Dermis lymphatic vessel endothelial cell (primary cell): ENCODE measurements at places on chromosomes 12 and 14. TPM values are rescaled to one million over a fixed set of nuclear protein-coding genes. Genes with fewer than 3 reads are reported as not detected.

DEGS2 gene
- 0.11 and 0.26 TPM in 2 replicates for total RNA-seq

HOXC12 gene
- under 0.01 TPM in 1 of 2 replicates, not detected in the other for total RNA-seq

ZFHX2 gene
- total RNA-seq, result 0.09 and 0.11 TPM in 2 replicates

CYP46A1 gene
- 0.11 and 0.26 TPM in 2 replicates for total RNA-seq

KRT1 gene
- not detected in 2 replicates for total RNA-seq

IL31 gene
- not detected in 2 replicates for total RNA-seq

ZDHHC22 gene
- total RNA-seq, result under 0.01 TPM in 1 of 2 replicates, not detected in the other

KLRB1 gene
- total RNA-seq, result not detected in 2 replicates

LRP6 gene
- total RNA-seq, result 55.8 and 67.1 TPM in 2 replicates

OLR1 gene
- total RNA-seq, result under 0.01 TPM in 1 of 2 replicates, not detected in the other

TAC3 gene
- not detected in 2 replicates for total RNA-seq

LMNTD1 gene
- total RNA-seq, result 0.09 TPM in 1 of 2 replicates, not detected in the other

RNASE2 gene
- not detected in 2 replicates for total RNA-seq

SLC35F4 gene
- not detected in 2 replicates for total RNA-seq

KRT83 gene
- total RNA-seq, result not detected in 2 replicates

VDR gene
- under 0.01 and 0.11 TPM in 2 replicates for total RNA-seq

MIPOL1 gene
- total RNA-seq, result 3.5 and 8.9 TPM in 2 replicates

DPF3 gene
- 0.54 and 1.2 TPM in 2 replicates for total RNA-seq

MYF6 gene
- not detected in 2 replicates for total RNA-seq

SMIM41 gene
- total RNA-seq, result 0.09 TPM in 1 of 2 replicates, not detected in the other

PIK3C2G gene
- total RNA-seq, result 0.11 and 0.52 TPM in 2 replicates

SERPINA9 gene
- total RNA-seq, result not detected in 2 replicates

MYO1H gene
- not detected in 2 replicates for total RNA-seq

CLEC4D gene
- not detected in 2 replicates for total RNA-seq

NELL2 gene
- total RNA-seq, result not detected in 2 replicates

SYNE3 gene
- 19.2 and 27.6 TPM in 2 replicates for total RNA-seq

NXPH4 gene
- under 0.01 TPM in 1 of 2 replicates, not detected in the other for total RNA-seq

KCNA1 gene
- total RNA-seq, result under 0.01 TPM in 2 replicates

IL26 gene
- not detected in 2 replicates for total RNA-seq

CLBA1 gene
- total RNA-seq, result 4.1 and 5.7 TPM in 2 replicates

AMDHD1 gene
- under 0.01 TPM in 1 of 2 replicates, not detected in the other for total RNA-seq

GPR84 gene
- total RNA-seq, result under 0.01 TPM in 1 of 2 replicates, not detected in the other

OR6C70 gene
- total RNA-seq, result not detected in 2 replicates

DCN gene
- total RNA-seq, result 0.11 TPM in 1 of 2 replicates, not detected in the other

KRT73 gene
- total RNA-seq, result not detected in 2 replicates

KRT85 gene
- total RNA-seq, result not detected in 2 replicates

HCFC2 gene
- total RNA-seq, result 19.9 and 20.2 TPM in 2 replicates

KRT2 gene
- not detected in 2 replicates for total RNA-seq

SLC6A15 gene
- 1.0 and 1.1 TPM in 2 replicates for total RNA-seq
